ENCODE measurements at places on chromosomes 2 and 18.

- DNase-seq = no peak
Observed at GRCh38 chr2:960061-960736, 9.6 kb downstream of the SNTG2 start.

- no peak for DNase-seq
Observed at GRCh38 chr2:124609667-124610066, 584.6 kb downstream of the CNTNAP5 start.

DNA sequence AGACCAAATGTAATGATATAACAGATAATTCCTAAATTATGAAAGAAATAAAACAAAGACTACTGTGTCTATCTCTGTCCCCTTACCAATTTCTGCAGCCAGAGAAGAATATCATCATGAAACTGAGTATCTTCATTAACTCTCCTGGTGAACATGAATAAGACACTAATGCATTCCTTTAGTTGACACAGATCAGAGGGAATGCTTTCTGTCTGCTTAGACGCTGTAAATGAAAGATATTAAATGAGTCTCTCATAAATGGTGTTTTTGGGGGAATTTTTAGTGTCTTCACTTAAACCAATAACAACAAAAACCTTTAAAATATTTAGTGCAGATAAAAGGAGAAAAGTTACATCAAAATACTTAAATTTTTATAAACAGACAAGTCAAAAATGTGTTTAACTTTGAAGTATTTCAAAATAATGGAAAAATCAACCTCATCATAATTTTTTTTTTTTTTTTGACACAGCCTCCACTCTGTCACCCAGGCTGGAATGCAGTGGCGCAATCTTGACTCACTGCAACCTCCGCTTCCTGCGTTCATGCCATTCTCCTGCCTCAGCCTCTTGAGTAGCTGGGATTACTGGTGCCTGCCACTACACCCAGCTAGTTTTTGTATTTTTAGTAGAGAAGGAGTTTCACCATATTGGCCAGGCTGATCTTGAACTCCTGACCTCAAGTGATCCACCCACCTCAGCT, 16.0 kb downstream of the EPG5 start:
- no peak for DNase-seq

DNA sequence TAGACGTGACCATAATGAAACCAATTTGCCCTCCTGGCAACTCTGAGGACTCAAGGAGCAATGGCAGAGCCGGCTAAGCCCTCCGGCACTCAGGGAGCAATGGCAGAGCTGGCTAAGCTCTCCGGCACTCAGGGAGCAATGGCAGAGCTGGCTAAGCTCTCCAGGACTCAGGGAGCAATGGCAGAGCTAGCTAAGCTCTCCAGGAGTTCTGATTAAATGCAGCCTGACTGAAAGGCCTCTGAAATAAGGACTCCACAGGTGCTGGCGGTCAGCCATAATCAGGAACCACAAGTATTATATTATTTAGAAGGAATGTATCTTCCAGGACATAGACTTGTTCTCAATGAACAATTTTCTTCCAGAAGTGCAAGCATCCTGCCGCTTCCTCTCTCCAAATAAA, 65.2 kb downstream of the C2orf76 start:
- DNase-seq = no peak

DNA sequence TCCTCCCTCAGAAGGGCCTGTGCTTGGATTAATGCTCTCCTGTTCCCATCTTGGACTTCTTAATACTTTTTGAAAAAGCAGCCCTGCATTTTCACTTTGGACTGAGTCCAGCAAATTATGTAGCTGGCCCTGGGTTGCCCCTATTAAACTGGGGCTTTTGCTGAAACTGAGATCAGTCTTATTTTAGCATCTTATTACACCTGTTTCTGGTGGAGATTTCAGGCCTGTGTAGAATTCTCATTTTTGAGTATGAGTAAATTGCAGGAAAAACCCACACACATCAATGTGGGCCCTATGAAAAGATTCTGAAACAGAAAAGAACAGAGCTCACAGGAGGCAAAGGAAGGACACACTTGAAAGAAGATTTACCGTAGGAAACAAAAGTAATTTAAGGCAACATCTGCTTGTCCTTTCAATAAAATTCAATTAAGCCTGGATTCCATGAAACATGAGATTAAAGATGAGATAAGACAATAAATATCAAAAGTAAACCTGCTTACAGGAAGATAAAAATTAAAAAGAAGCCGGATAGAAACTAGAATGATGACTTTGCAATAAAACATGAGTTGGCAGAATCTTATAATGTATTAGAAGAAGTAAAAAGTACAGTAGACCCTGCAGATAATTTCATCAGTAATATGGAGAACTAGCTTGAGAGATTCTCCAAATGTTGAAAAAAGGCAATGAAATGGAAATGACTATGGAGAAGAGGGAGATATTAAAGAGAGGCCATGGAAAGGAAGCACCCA, 90.7 kb upstream of the GCFC2 start:
- no peak for DNase-seq

- no peak for DNase-seq
Observed at GRCh38 chr2:41764131-41764530, 283.7 kb upstream of the PKDCC start.

- no peak for DNase-seq
Observed at GRCh38 chr2:236823963-236824362, 254.3 kb downstream of the ACKR3 start.

DNA sequence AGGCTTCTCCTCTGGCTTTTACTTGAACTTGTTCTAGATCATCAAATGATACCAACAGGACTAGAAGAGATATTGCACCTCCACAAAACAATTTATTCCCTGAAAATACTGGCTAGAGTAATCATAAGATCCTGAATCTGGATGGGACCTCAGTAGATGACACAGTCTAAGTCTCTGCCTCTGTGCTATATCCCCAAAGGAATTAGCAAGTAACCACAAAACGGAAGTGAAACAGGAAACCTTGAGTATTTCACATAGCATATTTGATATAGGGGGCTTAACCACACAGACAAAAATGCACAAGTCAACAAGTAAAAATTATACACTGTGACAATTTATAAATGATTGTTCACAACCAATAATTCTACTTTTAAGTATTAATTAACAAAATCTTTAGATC, 456.9 kb upstream of the TNP1 start:
- peak; percentile 82 for DNase-seq

DNA sequence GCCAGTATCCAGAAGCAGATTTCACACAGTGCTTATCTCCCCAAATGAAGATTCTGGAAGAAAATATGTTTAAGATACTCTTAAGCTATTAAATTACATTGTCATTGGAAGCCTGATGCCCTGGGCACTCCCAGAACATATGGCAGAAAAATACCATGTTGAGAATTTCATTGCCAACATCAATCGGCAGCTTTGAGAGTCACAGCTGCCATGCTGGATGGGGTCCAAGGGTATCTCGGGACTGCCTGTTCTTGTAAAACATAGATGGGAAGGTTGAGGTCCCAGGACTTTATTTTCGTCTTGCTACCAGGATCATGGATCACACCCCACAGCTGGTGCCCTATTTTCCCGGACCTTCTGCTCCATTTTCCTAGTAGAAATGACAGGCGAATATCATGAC, 632.5 kb downstream of the SUCLG1 start:
- no peak for DNase-seq

DNA sequence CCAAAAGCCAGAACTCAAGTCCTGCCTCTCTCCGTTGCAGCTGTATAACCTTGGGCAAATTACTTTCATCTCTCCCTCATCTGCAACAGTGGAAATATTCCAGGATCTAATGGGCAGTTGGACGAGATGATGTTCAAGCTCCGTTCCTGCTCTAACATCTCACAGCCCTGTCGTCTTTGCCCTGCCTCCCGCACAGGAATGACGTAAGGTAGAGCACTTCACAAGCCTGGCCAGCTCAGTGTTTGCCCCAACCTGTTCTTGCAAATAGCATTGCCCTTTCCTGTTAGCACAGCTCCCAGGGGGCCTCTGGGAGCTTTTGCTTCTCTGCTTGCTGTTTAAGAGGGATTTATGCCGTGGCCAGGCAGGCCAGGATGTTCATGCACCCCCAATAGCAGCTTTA, 107.9 kb downstream of the KLHL29 start:
- no peak for DNase-seq

- DNase-seq = no peak
Observed at GRCh38 chr2:211349031-211349430, 792.6 kb downstream of the CPS1 start.

DNA sequence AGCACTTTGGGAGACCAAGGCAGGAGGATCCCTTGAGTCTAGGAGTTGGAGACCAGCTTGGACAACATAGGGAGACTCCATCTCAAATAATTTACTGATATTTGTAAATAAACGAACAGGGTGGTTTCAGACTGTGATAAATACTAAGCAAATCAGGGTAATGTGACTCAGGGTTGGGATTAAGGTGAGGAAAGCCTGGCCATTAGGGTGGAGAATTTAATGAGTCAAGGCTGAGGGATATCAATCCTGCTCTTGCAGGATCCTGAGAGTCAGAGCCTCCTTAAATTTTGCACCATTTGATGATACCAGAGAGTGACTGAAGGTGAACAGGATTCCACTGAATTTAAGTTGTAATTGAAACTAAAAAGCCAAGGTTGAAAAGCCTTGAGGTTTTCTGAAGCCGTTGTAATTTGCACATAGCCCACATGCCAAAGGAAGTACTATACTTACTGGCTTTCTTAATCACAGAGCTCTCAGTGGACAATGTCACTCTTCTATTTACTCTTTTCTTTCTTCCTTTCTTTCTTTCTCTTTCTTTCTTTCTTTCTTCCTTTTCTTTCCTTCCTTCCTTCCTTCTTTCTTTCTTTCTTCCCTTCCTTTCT, 28.6 kb upstream of the AP1S3 start:
- no peak for DNase-seq

DNA sequence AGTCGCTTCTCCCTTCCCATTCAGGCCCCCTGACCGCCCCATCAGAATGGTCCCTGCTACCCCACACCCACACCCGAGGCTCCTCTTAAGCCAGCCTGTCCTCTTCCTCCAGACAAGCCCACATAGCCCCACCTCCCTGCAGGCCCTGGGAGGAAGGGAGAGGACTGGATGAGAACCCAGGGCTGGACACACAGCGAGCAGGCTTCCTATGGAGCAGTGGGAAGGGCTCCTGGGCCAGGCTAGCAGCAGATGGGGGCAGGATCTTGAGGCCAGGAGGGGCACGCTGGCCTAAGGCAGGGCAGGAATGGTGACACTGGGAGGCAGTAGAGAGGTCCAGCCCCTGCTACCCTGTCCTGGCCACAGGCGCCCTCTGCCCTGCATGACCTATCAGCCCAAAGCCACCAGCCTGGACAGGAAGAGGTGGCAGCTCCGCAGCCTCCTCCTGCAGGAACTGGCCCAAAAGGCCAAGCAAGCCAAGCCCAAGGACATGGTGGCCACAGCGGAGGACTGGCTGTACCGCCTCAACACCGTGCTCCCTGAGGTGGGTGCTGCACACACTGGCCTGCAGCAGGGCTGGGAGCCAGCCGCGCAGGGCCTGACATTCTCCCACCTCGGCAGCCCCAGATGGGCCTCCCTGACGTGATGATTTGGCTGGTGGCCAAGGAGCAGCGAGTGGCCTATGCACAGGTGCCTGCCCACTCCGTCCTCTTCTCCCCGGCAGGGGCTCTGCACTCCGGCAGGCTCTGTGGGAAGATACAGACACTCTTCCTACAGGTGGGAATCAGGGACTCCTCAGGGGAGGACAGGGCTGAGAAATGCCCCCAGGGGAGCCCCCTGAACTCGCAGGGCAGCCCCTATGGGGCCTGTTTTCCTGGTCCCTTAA, 43.3 kb downstream of the FER1L5 start:
- no peak for DNase-seq

DNA sequence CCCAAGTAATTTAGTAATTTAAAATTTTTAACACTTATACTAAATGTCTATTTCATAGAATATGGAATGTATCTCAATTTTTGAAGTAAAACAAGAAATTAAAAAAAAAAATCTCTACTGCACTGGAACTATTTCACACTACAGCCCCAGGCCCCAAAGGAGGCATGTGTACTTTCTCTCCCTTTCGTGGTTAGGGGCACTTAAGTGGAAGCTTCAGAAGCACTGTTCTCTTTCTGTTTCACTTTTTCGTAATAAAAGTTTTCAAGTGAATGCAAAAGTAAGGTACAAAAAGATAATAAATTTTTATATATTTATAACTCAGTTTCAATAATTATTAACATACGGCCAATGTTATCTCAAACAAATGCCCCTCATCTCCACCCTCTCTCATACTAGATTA, 123.8 kb upstream of the STON1 start:
- DNase-seq = no peak

- DNase-seq = no peak
Observed at GRCh38 chr18:37565977-37566478, 430 bp upstream of the CELF4 start.

GRCh38 chr2:10424051-10424450, 24.1 kb downstream of the ODC1 start:
- no peak for DNase-seq

DNA sequence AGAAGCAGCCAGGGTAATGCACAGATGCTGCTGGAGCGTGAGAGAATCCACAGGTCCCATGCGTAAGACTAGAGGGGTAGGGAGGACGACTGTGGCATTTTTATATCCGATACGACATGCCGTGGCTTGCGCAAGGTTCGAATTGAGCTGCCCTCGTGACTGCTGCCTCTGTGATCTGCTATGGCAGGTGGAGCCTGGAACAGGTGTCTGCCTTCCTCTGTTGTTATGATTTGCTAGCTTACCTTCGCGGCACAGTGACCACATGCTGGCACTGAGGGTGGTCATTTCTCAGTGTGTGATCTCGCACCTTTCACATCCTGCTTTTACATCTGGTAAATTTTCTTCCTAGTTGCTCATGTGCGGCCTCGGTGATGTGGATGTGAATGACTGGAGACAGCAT, 240.2 kb downstream of the ALPK2 start:
- DNase-seq = no peak

DNA sequence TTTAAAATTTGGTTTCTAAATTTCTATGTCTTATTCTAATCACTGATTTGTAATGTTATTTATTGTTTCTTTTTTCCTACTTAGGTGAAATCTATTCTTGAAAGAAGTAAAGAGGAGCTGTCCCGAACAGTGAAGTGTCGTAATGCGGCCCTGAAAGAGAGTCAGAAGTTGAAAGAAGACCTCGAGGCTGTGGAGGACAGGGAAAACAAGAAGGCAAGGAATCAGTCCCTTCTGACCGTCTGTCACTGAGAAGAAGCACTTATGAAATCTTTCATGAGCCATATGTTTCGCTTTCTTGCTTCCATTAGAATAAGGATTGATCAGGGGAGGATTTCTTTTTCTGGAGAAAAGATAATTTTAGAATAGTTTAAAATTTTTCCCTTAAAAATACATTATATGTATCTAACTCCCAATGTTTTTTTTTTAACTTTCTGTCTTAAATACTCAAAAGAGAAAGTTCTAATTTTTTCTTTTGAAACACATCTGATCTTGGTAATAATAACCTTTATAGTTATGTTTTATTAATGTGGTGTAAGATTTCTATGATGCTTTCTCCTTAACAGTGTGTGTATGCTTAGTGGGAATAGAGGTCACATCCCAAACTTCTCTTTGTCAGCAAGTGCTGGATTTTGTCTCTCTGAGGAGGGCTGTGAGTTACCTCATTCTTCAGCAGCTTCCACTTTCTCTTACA, 79.0 kb downstream of the CCDC150 start:
- no peak for DNase-seq

DNA sequence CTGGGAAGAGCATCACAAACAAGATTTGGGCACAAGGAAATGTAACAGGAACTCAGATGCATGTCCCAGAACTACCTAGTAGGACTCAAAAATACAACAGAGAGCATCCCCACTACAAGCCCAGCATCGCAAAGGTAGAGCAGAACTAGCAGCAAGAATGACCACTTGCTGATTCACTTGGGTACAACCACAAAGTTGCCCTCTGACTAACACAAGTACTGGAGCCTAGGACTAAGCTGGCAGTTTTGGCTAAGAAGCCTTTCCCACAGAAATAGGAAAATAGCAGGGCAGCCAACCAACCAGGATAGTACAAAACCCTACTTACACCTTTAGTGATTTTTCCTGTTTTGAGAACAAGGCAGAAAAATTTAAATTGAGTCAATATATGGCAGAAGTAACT, 193.8 kb downstream of the PAX3 start:
- DNase-seq = no peak
